ENCODE measurements at places on chromosomes 6 and 20. TPM values are rescaled to one million over a fixed set of nuclear protein-coding genes. Genes with fewer than 3 reads are reported as not detected.

GRCh38 chr6:20279051-20279450 lies 66.8 kb upstream of the MBOAT1 start:
- no peak for DNase-seq
- no peak overlapping the region for H3K27ac ChIP-seq
- peaks cover 8% of the 10 kb centered on the region for H3K36me3 ChIP-seq

GRCh38 chr20:49485563-49485962 lies 3.1 kb upstream of the KCNB1 start:
- peaks cover 6% of the 10 kb centered on the region for H3K4me1 ChIP-seq
- no peak for DNase-seq
- H3K4me3 ChIP-seq = no peak overlapping the region
- H3K36me3 ChIP-seq = no peaks in the 10 kb centered on the region
- H3K27me3 ChIP-seq = peaks cover 67% of the 10 kb centered on the region

GRCh38 chr6:19734061-19734460 lies 103.1 kb upstream of the ID4 start:
- H3K4me3 ChIP-seq = no peak overlapping the region
- H3K27me3 ChIP-seq = no peaks in the 10 kb centered on the region
- H3K36me3 ChIP-seq = no peaks in the 10 kb centered on the region
- no peak for DNase-seq

GRCh38 chr6:25488156-25488555 lies 163.9 kb upstream of the SCGN start:
- no peak overlapping the region for H3K27ac ChIP-seq
- no peak overlapping the region for H3K4me3 ChIP-seq
- DNase-seq = no peak
- H3K27me3 ChIP-seq = no peaks in the 10 kb centered on the region
- peaks cover 4% of the 10 kb centered on the region for H3K4me1 ChIP-seq

- no peaks in the 10 kb centered on the region for H3K36me3 ChIP-seq
- H3K4me3 ChIP-seq = no peak overlapping the region
- no peaks in the 10 kb centered on the region for H3K4me1 ChIP-seq
- no peak overlapping the region for H3K27ac ChIP-seq
- DNase-seq = no peak
These were observed 489.7 kb downstream of the QKI start for GRCh38 chr6:163904186-163904585.

GRCh38 chr6:116762235-116762634 lies 3.3 kb downstream of the FAM162B start:
- peaks cover 62% of the 10 kb centered on the region for H3K27me3 ChIP-seq
- peaks cover 2% of the 10 kb centered on the region for H3K36me3 ChIP-seq
- no peak for DNase-seq
- H3K4me1 ChIP-seq = peaks cover 11% of the 10 kb centered on the region
- H3K27ac ChIP-seq = no peak overlapping the region

DNA sequence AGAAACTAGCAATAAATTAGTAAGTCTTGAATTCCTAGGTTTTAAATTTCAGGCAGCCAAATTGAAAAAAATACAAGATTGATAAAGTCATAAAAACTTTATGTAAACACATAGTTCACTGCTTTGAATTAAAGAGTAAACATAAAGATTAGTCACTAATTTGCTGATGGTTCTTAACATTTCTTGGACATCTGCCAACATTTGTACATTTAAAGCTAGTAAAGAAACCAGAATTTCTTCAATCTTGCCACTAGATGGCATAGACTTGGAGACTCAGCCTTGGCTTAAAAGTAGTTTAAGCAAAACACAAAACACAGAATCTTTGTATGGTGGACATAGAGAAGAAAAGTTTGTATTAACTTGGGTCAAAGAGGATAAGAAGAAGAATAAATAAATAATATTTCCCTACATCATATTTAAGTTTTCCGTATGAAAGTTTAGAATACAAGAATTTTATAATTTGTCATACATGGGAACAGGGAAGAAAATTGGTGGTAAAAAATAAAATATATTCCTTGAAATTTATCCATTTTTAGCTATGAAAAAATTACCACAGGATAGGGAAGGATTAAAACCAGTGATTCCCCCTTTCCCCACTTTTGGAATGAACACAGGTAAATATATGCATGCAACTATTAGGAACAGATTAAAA lies 41.7 kb upstream of the FAM135A start:
- H3K27me3 ChIP-seq = peaks cover 41% of the 10 kb centered on the region
- H3K27ac ChIP-seq = no peak overlapping the region
- H3K4me1 ChIP-seq = no peaks in the 10 kb centered on the region
- H3K4me3 ChIP-seq = no peak overlapping the region
- H3K36me3 ChIP-seq = no peaks in the 10 kb centered on the region

GRCh38 chr6:1849691-1850090 lies 240.0 kb downstream of the FOXC1 start:
- H3K36me3 ChIP-seq = no peaks in the 10 kb centered on the region
- DNase-seq = no peak
- H3K27ac ChIP-seq = no peak overlapping the region
- H3K4me1 ChIP-seq = no peaks in the 10 kb centered on the region
- no peak overlapping the region for H3K4me3 ChIP-seq
- H3K27me3 ChIP-seq = no peaks in the 10 kb centered on the region

DNA sequence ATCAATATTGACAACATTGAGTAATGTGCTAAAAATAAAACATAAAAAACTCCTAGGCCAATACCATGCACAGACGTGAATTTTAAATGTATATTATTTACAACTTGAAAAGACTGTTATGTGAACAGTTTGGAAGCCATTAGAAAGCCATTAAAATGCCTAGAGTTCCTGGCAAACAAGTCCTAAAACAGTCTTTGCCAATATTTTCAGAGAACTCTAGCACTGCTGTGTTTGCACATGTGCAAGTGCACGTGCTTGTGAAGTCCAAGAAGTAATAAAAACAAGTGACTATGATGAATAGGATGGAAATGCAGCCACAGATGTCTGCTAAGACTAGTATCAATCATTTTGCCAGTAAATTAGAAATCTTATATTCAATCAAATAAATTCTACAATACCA lies 1447.6 kb downstream of the GRIK2 start:
- H3K4me3 ChIP-seq = no peak overlapping the region
- H3K4me1 ChIP-seq = no peaks in the 10 kb centered on the region
- DNase-seq = no peak
- H3K27me3 ChIP-seq = no peaks in the 10 kb centered on the region
- no peaks in the 10 kb centered on the region for H3K36me3 ChIP-seq

DNA sequence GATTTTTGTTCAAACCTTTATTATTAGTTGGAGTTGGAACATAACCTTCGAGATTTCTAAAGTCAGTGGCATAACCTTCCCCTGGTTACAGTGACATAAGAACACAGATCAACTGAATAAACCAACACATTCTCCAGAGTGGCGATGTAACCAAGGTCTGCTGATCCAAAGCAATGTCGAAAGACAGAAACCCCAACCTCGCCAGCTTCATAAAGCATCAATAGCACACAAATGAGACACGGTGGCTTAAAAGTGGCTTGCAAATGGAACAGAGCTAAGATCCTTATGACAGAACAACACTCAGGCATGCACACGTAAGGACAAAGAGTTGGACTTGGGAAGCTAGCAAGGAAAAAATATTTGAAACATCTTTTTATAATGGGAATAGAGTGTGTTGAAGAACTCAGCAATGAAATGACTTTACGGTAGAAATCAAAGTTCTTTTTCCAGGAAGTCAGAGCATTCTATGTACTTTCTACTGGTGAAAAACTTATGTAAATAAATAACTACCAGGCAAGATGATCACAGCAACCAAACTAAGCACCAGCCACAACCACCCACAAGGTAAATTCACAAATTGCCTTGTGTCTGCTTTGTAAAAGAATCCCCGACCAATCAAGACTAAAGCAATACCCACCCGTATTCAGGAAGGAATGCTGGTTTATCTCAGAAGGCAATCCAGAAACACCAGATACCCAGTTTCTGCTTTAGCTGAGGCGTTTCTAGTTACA lies 61.0 kb upstream of the NHSL1 start:
- no peak overlapping the region for H3K4me3 ChIP-seq
- DNase-seq = no peak
- no peaks in the 10 kb centered on the region for H3K36me3 ChIP-seq
- peaks cover 59% of the 10 kb centered on the region for H3K27me3 ChIP-seq

DNA sequence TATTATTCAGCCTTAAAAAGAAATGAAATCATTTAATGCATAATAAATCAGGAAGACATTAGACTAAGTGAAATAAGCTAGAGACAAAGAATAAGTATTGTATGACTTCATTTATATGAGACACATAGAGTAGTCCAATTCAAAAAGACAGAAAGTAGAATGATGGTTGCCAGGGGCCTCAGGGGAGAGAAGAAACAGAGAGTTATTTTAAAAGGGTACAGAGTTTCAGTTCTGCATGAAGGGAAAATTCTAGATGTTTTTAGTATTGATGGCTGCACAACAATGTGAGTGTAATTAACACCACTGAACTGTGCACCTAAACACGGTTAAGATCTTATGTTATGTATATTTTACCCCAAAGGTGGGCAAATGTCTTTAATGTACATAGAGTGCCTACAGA lies 1407.9 kb upstream of the MAP3K7 start:
- H3K4me1 ChIP-seq = no peaks in the 10 kb centered on the region
- H3K4me3 ChIP-seq = no peak overlapping the region
- no peak for DNase-seq
- no peaks in the 10 kb centered on the region for H3K36me3 ChIP-seq
- no peak overlapping the region for H3K27ac ChIP-seq
- H3K27me3 ChIP-seq = no peaks in the 10 kb centered on the region

- no peak overlapping the region for H3K27ac ChIP-seq
- H3K36me3 ChIP-seq = no peaks in the 10 kb centered on the region
- H3K4me1 ChIP-seq = peaks cover 24% of the 10 kb centered on the region
- no peak overlapping the region for H3K4me3 ChIP-seq
These were observed 139.6 kb upstream of the RNF24 start for GRCh38 chr20:4154958-4155411.

- H3K27ac ChIP-seq = no peak overlapping the region
- no peak overlapping the region for H3K4me3 ChIP-seq
- no peak for DNase-seq
- no peaks in the 10 kb centered on the region for H3K4me1 ChIP-seq
These were observed 9.1 kb downstream of the RSPO4 start for GRCh38 chr20:992801-993535.

DNA sequence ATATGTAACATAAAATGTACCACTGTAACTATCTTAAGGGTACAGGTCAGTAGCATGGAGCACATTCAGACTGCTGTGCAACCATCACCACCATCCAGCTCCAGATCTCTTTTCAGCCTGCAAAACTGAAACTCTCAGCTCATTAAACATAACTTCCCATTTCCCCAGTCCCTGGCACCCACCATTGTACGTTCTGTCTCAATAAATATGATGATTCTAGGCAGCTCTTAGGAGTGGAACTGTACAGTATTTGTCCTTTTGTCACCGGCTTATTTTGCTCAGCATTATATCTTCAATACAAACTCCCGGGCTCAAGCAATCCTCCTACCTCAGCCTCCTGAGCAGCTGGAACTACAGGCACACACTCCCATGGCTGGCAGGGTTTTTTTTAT lies 1.5 kb downstream of the ZC3H12D start:
- H3K27me3 ChIP-seq = no peaks in the 10 kb centered on the region
- H3K4me1 ChIP-seq = peaks cover 49% of the 10 kb centered on the region
- DNase-seq = peak; percentile 41
- H3K36me3 ChIP-seq = peaks cover 29% of the 10 kb centered on the region

- H3K4me1 ChIP-seq = peaks cover 17% of the 10 kb centered on the region
- no peak for DNase-seq
- H3K36me3 ChIP-seq = peaks cover 9% of the 10 kb centered on the region
These were observed 13.1 kb downstream of the TFAP2A start for GRCh38 chr6:10401632-10402223.

DNA sequence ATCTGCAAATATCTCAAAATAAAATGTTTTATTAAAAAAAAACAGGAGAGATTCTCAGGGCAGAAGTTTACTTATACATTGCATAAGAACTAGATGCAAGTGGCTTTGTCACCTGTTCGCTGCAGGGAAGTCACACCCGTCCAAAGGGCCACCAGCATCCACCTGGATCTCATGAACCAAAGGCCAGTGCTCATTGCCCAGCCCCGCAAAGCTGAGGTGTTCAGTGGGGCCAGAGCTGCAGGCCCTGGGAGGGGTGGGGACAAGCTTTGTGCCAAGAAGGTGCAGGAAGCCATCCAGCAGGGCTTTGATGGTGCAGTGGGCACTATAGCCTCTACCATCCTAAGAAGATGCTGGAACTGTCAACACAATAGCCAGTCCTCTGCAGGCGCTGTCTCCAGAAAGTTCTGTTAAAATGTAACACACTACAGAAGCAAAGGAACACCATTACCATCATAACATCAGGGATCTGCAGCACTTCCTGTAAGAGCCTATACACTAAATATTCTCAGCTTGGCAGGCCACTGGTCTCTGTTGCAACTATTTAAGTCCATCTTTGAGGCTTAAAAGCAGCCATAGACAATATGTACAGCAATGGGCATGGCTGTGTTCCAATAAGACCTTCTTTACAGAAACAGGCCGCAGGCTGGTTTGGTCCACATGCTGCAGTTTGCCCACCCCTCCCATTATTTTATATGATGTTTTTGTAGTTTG lies 15.7 kb upstream of the CD93 start:
- H3K27me3 ChIP-seq = no peaks in the 10 kb centered on the region
- no peaks in the 10 kb centered on the region for H3K36me3 ChIP-seq
- no peak overlapping the region for H3K27ac ChIP-seq
- DNase-seq = no peak
- no peak overlapping the region for H3K4me3 ChIP-seq

GRCh38 chr6:168404560-168404959 lies 36.4 kb upstream of the SMOC2 start:
- no peak overlapping the region for H3K27ac ChIP-seq
- no peak overlapping the region for H3K4me3 ChIP-seq
- H3K27me3 ChIP-seq = no peaks in the 10 kb centered on the region

- H3K27me3 ChIP-seq = no peaks in the 10 kb centered on the region
- H3K4me1 ChIP-seq = no peaks in the 10 kb centered on the region
- H3K4me3 ChIP-seq = no peak overlapping the region
- DNase-seq = no peak
These were observed 103.3 kb downstream of the IBTK start for GRCh38 chr6:82144007-82144851.

GRCh38 chr20:4086771-4087687 lies 71.7 kb upstream of the RNF24 start:
- H3K4me3 ChIP-seq = no peak overlapping the region
- H3K36me3 ChIP-seq = peaks cover 5% of the 10 kb centered on the region
- H3K27me3 ChIP-seq = no peaks in the 10 kb centered on the region
- peaks cover 32% of the 10 kb centered on the region for H3K4me1 ChIP-seq
- H3K27ac ChIP-seq = no peak overlapping the region

MAP3K5 gene
- 21.7 TPM for total RNA-seq

GGT7 gene
- 4.6 TPM for total RNA-seq

LIN28B gene
- total RNA-seq = not detected

PRL gene
- total RNA-seq = not detected

DUSP15 gene
- not detected for total RNA-seq

IL20RA gene
- total RNA-seq = not detected

NFKBIE gene
- 24.5 TPM for total RNA-seq

RSPH4A gene
- 0.18 TPM for total RNA-seq

OR2J3 gene
- total RNA-seq = not detected

PEDS1 gene
- 24.2 TPM for total RNA-seq

DAAM2 gene
- total RNA-seq = not detected
